NCI-H510A (cell line): ENCODE measurements at places on chromosomes 6 and 20.

DNA sequence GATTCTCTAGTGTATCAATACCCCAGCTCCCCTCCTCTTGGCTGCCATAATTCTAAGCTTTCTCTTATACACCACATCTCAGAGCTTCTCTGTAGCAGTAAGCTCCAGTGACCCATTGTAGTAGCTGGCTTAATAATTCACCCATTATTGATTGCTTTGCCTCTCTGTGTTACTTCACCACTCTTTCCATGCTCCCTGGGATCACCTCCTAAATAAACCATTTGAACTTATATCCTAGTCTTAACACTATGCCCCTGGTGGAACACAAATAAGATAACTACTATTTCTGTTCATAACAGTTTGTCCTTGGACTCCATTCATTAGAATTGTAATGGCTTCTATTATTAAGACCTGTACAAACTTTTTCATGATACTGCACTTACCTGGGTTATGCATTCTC lies 758.9 kb downstream of the KIF16B start:
- no peak for DNase-seq

GRCh38 chr20:7378864-7379605 lies 561.2 kb downstream of the HAO1 start:
- DNase-seq: no peak

DNA sequence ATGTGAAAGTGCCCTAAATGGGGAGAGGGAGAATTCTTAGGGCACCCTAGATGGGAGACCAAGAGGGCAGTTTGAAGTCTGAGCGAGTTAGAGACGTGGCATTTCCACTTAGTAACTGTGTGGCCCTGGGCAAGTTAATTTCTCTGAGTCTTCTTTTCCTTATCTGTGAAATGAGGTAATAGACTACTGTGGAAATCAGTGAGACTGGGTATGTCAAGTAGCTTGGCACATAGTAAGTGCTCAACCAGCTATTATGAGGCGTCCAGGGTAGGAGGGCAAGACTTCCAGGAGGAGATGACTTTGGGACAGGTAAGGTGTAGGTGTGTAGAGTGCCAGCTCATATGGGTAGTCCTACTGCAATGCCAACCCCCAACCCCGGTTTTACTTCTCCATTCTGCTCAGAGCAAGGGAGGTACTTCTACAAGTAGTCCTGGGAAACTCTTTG lies 770 bp downstream of the KIF3B start:
- no peak for DNase-seq

DNA sequence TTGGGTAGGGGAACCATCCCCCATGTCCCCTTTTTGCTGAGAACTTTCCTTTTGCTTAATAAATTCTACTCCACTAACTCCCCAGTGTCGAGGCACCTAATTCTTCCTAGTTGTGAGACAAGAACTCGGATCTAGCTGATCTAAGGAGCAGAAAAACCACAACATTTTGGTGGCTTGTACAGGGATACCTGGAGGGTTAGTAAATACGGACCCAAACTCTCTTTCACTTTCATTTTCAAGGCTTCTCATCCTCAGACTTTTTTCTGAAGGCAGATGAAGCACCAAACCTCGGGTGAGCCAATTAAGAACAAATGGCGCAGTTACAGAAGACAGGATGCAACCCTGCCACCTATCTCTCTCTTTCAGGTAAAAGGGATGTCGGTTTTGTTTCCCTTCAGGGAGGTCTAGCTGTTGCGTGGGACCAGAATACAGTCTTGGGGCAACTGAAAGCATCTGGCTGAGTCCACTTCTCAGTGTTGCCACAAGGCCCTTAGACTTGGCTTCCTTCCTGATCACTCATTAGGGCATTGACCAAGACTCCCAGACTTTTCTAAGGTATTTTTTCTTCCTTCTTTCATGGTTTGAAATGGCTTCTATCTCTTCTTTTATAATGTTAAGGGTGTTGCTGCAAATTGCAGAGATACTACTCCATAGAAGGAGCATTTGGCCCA lies 11.1 kb upstream of the HTR1B start:
- no peak for DNase-seq

DNA sequence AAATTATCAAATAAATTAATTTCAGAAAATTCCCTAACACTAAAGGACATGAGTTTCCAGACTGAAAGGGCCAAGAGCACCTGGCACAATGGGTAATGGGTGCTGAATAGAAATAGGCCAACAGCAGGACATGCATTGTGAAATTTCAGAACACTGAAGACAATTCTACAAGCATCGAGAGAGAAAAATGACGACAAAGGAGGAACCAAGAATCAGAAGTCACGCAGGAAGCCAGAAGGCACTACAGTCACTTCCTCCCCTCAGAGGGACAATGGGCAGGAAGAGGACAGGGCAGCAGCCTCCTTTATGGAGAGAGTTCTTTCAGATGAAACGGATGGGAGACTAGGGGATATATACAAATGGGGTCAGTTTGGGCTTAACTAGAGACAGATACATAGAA lies 29.6 kb downstream of the PCNA start:
- no peak for DNase-seq

GRCh38 chr20:16346956-16347355 lies 226.3 kb downstream of the KIF16B start:
- DNase-seq: no peak

GRCh38 chr20:16801919-16802651 lies 53.9 kb downstream of the OTOR start:
- peak; percentile 36 for DNase-seq

DNA sequence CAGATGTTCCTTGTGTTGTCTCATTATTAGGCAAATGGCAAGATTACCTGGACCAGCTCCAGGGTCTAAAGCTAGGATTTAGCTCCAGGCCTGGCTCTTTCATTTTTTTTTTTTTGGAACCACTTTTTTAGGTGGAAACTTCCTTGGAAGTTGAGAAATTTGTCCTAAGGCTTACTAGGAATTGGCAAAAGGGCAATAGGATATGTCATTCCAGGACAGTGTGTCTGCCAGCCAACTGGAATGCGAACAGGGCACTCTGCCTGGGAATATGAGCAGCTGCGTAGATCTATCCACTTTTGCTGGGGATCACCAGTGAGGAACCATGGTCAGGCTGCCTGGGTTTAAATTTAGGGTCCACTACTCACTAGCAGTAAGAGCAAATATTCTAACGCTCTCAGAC lies 304.0 kb downstream of the TSHZ2 start:
- no peak for DNase-seq

DNA sequence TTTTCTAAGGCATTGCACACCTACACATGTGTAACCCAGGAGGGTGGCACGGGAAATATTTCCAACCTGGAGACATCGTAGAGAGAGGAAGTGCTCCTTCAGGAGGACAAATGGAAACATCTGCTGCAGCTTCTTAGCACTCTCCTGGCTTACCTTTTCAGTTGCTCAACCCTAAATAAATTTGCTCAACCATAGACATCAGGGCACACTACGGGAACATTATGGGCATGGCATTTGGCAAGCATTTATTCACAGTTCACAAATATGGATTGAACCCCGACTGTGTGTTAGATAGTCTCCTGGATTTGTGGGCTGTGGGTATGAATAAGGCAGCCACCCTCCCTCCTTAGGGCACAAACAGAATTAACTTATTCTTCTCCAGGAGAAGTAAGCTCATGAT lies 118.7 kb downstream of the SOX4 start:
- DNase-seq: no peak

DNA sequence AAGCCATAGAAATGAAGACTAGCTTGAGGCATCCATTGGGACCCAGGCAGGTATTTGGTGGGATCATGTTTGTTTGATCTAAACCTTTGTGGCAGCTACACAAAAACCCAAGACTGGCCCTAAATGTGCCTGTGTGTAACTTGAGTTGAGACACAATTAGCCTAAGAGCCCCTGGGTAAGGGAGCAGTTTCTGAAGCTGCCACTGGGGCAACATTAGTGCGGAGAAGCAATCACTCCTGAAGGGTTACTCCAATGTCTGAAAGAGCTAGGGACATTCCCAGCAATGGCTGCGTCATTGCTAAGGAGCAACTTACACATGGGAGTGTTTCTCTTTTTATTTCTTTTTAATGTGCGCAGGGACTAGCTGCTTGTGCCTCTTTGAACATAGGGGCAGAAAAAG lies 67.9 kb upstream of the EEF1E1 start:
- DNase-seq: no peak

DNA sequence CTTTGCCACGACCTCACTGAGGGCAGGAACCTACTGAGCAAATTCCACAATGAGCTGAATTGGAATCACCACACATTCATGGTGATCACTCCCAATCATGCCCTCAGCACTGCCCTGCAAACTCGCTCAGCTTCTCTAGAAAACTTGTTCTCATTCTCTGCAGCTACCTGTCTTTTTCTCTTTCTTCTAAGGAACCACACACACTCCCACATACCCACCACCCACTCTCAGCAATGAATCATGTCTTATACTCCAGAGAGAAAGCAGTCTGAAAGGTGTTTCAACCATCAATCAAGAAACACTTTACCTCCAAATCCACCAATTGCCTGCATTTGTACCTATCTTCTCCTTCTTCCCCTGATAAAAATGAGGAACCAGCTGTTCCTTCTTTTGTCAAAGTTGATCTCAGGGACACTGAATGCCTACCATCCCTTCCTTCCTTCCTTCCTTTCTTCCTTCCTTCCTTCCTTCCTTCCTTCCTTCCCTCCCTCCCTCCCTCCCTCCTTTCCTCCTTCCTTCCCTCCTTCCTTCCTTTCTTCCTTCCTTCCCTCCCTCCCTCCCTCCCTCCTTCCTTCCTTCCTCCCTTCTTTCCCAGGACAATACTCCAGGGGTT lies 84.6 kb upstream of the SGK1 start:
- no peak for DNase-seq

GRCh38 chr20:8344106-8344505 lies 212.0 kb downstream of the PLCB1 start:
- no peak for DNase-seq

DNA sequence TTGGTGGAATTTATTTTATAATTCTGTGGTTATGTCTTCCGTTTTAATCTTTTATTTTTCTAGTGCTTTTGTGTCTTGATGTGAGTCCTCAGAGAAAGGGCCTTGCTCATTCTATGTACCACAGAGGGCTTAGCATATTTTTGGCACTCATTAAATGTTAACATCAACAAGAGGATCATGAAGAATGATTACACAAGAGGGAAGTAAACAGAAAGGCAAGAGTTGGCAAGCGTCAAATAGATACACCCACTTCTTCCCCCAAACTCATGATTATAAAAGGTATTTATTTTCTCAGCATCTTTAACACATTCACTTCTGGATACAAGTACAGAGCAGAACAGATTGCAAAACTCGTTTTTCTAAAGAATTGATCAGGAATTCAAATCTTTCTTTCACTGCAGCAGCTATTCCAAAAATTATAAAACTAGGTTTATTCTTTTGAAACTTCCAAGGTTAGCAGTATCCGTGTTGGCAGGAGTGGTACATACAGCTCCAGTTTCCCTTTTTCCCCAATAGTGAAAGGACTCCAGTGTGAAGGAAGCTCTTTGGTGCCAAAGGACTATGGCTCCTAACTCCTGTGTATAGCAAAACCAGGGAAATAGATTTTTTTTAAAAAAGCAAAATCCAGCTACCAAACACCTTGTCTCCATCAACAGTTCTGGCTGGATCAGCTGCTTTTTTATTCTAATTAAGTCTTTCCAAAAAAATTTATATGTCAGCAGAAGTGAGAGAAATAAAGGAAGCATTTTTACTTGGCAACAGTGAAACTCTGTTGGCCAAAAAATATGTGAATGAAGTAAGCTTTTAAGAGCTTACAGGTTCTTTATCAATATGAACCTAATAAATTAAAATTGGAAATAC lies 221.9 kb downstream of the ADGRG6 start:
- no peak for DNase-seq

- DNase-seq: no peak
Measured at GRCh38 chr6:50744976-50745375, 31.6 kb downstream of the TFAP2D start.

- no peak for DNase-seq
Measured at GRCh38 chr20:4949833-4950178, 51.5 kb downstream of the SLC23A2 start.

DNA sequence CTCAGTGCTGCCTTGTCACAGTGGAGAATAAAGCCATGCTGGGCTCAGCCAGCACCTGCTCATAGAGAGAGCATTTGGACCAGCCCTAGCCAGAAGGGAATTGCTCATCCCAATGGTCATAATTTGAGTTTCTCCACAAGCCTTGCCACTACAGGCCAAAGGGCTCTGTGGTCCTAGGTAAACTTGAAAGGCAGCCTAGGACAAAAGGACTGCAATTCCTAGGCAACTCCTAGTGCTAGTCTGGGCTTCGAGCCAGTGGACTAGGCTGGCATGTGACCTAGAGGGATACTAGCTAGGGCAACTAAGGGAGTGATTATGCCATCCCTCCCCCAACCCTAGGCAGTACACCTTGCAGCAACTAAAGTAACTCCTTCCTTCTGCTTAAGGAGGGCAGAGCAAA lies 516.2 kb downstream of the BCKDHB start:
- DNase-seq: no peak

DNA sequence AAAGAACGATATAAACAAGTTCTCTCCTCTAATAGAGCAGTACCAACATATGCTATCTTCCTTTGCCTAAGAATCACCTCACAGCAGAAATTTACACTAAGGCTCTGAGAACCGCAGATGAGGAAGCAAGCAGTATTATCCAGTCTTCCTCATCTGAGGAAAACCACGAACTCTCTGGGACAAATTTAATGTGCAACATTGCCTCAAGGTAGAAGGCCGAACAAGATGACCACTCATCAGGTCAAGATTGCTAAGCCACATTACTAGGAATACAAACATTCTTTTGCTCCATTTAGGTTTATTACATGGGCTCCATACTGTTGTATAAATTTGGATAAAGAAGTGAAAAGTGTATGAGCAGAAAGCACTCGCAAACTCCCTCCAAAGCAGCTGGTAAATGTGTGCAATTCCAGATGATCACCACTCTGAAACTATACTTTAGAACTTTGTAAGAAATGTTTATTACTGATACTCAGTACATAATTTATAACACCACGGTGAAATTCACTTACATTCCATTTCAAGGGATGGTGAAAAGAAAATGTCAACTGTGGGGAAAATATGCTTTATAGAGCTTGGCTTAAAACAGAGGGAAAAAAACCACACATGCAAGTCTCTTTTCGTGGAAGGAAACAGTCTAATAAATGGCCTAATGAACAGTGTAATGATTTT lies 398.4 kb downstream of the BTBD9 start:
- DNase-seq: no peak

DNA sequence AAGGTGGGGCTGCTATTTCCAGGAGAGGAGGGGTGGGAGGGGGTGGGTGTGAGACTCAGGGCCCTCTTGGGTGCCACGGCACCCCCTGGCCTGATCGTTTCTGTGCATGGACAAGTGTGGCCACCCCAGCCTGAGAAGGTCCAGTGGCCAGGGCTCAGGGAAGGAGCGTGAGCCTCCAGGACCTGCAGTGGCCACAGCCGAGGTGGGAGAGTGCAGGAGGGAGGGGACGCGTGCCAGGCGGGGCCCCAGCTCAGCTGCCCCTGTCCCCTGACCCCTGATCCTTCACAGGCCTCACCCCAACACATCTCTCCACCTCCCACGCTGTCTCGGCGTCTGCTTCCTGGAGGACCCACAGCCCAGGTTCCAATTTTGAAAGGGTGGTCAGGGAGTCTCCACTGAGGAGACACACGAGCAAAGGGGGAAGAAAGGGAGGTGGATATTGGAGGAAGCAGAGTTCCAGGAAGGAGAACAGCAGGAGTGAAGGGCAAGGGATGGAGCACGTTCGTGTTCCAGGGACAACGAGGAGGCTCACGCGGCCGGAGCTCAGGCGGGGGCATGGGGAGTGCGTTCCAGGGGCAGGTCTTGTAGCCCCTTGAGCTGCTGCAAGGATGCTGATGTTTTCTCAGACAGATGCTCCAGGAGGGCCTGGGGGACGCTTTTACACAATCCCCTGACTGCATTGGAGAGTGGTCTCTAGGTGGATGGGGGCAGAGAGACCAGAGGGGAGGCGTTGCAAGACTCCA lies 4.2 kb upstream of the HRH3 start:
- DNase-seq: no peak
